ENCODE measurements at places on chromosomes 6 and 20.
A peak's percentile ranks its signal among the peaks of the same experiment; 100 is the strongest.

DNA sequence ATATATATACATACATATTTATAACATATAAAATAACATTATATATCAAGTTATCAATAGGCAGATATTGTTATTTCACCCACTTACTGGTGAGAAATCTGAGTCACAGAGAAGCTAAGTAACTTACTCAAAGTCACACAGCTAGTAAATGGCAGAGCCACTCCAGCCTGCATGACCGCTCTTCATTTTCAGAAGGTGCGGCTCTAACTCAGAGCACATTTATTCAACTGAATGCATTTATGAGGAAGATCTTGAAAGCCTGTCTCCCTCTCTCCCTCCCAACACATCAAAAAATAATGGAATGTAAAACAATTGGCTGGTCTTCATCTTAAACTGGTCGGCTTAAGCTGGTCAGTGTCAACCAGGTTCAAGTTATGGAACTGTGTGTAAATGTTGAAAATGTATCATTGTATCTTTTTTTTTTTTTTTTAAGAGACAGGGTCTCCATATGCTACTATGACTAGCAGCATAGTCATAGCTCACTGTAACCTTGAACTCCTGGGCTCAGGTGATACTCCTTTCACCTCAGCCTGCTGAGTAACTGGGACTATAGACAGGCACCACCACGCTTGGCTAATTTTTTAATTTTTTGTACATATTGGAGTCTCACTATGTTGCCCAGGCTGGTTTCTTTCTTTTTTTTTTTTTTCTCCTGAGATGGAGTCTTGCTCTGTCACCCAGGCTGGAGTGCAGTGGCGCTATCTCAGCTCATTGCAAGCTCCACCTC lies 70.7 kb upstream of the NCOA3 start:
- H3K36me3 ChIP-seq = no peaks in the 10 kb centered on the region
- no peaks in the 10 kb centered on the region for H3K27me3 ChIP-seq
- no peak for DNase-seq
- H3K4me1 ChIP-seq = no peaks in the 10 kb centered on the region
- H3K27ac ChIP-seq = no peak overlapping the region

- no peaks in the 10 kb centered on the region for H3K36me3 ChIP-seq
- no peak overlapping the region for H3K4me3 ChIP-seq
- no peak overlapping the region for H3K27ac ChIP-seq
Measured at GRCh38 chr6:52162940-52163908, 23.0 kb upstream of the IL17A start.

GRCh38 chr6:41682056-41682477 lies 43.8 kb downstream of the MDFI start:
- peaks cover 17% of the 10 kb centered on the region for H3K4me1 ChIP-seq
- H3K27ac ChIP-seq = no peak overlapping the region
- no peaks in the 10 kb centered on the region for H3K27me3 ChIP-seq
- H3K36me3 ChIP-seq = peaks cover 4% of the 10 kb centered on the region

- H3K27me3 ChIP-seq = no peaks in the 10 kb centered on the region
- DNase-seq = peak; percentile 54
- H3K27ac ChIP-seq = peak overlapping the region; percentile 76
- H3K4me3 ChIP-seq = peak overlapping the region; percentile 54
Measured at GRCh38 chr6:29628419-29629281, 4.3 kb downstream of the GABBR1 start.

GRCh38 chr6:161138543-161139303 lies 135.1 kb downstream of the AGPAT4 start:
- no peak for DNase-seq
- peaks cover 5% of the 10 kb centered on the region for H3K4me1 ChIP-seq
- no peaks in the 10 kb centered on the region for H3K36me3 ChIP-seq
- no peak overlapping the region for H3K27ac ChIP-seq
- no peaks in the 10 kb centered on the region for H3K27me3 ChIP-seq

DNA sequence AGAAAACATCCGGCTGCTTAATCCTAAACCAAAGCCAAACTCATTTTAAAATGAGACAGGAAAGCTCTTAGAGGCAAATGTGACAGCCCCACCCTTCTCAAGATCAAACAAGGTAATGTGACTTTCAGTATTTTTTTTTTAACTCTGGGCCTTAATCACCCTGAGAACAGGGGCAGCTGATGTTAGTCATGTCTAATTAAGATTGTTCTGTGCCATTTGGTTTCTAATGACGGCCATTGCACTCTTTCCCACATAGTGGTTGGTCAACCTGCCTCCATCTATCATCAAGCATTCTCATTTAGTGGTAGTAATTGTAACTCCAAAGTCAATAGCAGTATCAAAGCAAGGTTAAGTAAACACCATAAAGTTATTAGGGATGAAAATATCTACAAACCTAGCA lies 191.6 kb upstream of the EXOC2 start:
- no peak overlapping the region for H3K4me3 ChIP-seq
- DNase-seq = no peak
- no peaks in the 10 kb centered on the region for H3K36me3 ChIP-seq
- H3K27me3 ChIP-seq = no peaks in the 10 kb centered on the region

DNA sequence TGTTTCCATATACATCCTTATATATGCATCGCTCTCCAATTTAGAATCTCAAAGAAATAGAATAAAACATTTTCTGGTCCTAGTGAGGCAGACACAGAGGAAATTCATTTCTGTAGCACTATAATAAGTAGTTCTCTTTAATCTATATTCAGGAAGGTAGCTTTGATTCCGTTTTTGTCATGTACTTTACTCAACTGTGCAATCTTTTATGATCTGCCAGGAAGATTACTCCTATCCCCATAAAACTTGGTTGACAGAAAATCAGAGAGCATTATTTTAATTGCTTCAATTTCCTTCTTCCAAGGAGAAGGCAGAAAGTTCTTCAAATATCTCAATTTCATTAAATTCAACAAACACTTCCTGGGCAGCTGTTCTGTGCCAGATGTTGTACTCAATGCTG lies 10.6 kb upstream of the CLIC5 start:
- peaks cover 3% of the 10 kb centered on the region for H3K27me3 ChIP-seq
- H3K36me3 ChIP-seq = no peaks in the 10 kb centered on the region
- no peak overlapping the region for H3K27ac ChIP-seq
- no peak overlapping the region for H3K4me3 ChIP-seq
